ENCODE measurements at places on chromosomes 7 and 10.
A peak's percentile ranks its signal among the peaks of the same experiment; 100 is the strongest.

DNA sequence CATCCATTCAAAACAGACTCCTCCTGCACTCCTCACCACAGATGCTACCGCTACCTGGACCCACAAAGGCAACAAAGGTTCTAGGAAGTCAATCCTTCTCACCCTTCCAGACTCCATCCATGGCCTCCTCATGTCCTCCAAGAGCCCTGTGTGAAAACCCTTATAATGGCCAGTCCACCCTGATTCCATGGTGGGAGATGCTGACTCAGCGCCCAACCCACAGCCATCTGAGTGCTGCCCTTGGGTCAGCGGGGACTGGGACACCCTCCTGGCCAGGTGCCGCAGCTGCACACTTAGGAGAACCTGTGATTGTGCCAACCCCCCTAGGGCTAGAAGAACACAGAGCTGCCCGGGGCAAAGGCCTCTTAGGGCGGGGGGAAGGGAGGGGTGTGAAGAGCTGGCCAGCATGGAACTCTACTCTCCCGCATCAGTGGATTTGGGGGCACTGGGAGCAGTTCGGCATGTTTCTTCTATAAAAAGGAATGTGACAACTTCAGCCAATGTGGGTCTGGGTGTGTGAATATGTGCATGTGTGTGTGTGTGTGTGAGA is 25.4 kb downstream of the TMEM273 start:
- DNase-seq, result no peak

DNA sequence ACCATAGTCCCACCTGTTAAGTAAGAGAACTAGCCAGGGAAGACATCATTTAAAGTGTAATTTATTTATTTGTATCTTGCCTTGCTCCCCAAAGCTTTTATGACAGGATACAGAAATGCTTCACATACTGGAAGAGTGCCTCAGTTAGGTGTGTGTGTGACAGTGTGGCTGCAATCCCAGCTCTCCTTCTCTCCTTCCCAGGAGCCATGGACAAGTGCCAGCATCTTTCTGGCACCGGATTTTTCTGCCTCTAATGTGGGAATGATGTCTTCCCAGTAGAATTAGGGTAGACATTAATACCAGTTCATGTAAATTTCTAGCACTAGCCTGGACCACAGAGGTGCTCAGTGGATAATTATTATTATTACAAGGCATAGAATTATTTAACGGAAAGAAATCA is 30.3 kb upstream of the ATXN7L1 start:
- DNase-seq, result no peak

DNA sequence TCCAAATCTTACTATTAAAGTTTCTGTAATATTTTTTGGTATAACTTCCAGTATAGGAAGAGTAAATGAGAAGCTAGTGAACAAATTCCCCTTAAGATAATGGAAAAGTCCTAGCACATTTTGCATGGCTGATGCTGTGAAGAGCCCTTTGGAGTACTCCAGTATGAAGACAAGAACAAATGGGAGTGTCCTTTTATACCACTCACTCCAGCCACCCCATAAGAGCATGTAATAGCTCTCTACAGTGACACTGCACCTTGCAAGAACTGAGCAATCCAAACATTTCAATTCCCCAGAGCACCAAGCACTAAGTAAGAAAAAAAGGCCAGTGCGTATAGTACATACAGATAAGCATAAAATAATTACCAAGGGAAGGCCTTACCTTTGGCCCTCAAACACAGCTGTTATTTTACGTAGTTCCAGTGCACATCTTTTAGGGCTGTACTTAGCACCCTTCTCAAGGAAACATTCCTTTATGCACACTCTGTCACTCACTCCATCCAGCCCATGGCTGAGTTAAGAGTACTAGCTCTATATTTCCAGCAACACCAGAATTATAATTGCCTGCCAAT is 135.4 kb downstream of the ST7 start:
- no peak for DNase-seq

GRCh38 chr10:1150638-1150955 is 94.4 kb downstream of the WDR37 start:
- DNase-seq, result no peak

GRCh38 chr10:75145590-75145989 is 34.1 kb downstream of the SAMD8 start:
- DNase-seq, result no peak

DNA sequence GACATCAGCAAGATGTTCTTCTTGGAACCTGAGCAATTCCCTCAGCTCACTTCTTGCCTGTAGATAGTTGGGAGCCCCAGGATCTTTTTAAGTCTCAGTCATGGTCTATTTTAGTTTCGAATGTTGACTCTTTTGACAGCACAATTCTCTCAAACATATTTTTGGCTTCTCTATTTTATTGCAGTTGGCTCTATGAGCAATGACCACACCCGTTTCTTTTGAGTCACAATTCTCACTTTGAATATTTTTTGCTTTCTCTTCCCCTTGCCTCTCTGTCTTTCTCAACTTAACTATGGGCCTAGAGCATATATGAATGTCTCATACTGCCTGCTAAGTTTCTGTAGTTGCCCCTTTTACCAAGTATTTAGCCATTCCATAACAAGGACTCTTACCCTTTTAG is 222.8 kb downstream of the PTN start:
- no peak for DNase-seq

DNA sequence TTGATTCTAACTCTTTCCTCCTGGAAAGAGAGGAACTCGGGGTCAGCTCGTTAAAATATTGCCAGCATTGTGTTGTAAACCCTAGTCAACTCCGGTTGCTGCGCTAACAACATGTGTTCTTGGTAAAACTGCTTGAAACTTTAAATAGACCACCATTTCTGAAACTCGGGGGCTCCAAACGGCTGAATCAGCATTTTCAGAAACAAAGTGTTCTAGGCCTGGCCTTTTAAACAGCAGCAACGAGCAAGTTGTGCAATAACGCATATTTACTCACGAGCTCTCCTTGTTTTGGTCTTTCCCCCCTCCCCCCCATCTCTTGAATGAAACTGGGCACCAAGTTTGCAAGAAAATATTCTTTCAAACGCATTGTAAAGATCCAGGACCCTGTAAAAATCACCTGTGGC is 9.2 kb upstream of the GRB10 start:
- peak; percentile 26 for DNase-seq

- no peak for DNase-seq
These were observed 164.4 kb upstream of the PPP2R2D start for GRCh38 chr10:131736321-131736980.

- DNase-seq, result peak; percentile 50
These were observed 2.7 kb upstream of the KMT2E start for GRCh38 chr7:105011141-105011830.

- no peak for DNase-seq
These were observed 151.2 kb downstream of the TCERG1L start for GRCh38 chr10:131160219-131160875.

DNA sequence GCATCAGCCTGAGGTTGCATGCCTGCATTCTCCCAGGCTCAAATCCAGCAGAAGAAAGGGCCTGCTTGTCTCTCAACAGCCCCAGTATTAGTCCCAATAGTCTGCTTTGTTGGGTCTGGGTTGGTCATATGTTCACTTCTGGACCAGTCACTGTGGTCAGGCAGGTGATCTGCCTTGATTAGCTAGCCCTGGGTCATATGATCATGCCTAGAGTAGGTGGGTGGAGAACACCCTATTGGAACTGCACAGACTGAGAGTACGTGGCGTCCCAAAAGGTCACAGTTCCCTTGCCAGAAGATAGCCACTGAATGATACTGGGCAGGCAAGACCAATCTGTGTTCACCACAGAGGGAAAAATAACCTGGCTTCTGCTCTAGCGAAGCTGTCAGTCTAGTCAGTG is 80.1 kb downstream of the SH2D4B start:
- DNase-seq, result no peak

DNA sequence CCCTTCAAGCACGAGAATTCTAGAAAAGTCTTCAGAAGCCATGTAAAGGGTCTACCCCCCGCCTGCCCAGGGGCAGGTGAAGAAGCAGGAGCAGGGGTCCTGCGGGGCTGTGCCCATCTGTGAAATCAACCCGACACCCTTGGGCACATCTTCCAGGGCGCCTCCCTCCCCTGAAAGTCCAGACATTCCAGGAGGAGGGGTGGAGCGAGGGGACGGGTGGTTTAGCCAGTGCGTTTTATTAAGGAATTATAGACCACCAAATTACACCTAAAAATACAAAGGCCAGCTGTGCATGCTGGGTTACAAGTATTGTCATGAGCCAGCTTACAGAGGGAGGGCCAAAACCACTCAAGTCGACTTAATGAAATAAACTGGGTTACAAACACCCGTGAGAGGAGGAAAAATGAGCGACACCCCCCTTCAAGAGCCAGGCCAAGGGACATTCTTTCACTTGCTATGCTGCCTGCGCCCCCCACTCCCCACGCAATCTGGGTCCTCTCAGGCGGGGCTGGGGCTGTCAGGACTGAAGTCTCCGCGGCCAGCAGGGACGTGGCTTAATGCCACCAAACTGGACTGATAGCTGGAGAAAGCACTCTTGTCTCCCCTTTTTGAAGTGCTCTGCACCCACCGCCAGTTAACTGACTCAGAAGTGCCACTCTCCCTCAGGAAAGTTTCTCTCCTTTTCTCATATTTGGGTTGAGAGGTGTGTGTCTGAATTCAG is 360.3 kb downstream of the FRMD4A start:
- no peak for DNase-seq

DNA sequence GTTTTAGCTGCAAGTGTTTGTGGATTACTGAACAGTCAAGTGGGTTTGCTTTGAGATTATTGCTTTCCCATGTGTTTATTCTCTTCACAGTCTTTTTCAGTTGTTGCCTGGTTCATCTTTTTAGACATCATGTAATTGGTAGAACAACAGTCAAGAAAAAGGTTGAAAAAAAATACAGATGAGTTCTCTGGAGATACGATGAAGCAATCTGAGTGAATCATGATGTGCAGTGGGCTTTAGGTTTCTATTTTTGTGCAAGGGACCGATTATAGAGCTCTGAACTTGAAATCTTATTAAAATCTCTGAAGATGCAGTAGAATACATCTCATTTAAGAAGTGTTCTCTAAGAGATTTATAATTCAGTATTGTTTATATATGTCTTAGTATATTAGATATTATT is 145.7 kb downstream of the SDK1 start:
- no peak for DNase-seq

DNA sequence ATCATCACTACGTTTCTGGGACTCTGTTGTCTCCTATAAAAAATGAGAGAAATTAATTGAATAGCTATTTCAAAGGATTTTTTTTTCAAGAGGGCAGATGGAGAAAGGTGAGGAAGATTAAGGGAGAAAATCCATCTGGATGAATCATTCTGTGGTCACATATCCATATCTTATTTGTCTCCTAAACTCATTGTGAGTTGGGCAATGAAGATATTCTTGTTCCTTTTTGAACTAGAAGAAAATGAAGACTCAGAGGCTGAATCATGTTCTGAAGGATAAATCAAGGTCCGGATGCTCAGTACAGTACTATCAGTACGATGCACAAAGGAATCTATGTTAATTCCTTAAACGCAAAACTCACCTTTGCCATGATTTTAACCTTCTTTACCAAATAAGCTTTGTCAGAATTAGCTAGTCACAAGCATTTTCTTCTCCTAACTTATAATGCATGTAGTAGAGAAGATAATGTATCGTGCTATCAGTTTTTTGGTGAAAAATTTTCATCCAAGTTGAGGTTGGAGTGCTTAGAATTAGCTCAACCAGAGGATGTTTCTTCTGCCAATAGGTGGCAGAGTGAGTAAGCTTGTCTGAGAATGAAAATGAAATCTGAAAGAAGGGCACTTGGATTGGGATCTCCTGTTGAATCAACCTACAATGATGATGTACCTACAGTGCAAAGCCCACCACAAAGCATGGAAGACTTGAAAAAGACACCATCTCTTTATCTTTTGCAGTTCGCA is 446.9 kb downstream of the KIF20B start:
- no peak for DNase-seq
